Epithelial cell of proximal tubule (primary cell): ENCODE measurements at places on chromosomes 2 and 18. TPM values are rescaled to one million over a fixed set of nuclear protein-coding genes. Genes with fewer than 3 reads are reported as not detected.

GRCh38 chr2:124607679-124608078 is 582.6 kb downstream of the CNTNAP5 start:
- DNase-seq = no peak

GRCh38 chr2:27314709-27315108 is 6.5 kb upstream of the UCN start:
- DNase-seq = no peak

DNA sequence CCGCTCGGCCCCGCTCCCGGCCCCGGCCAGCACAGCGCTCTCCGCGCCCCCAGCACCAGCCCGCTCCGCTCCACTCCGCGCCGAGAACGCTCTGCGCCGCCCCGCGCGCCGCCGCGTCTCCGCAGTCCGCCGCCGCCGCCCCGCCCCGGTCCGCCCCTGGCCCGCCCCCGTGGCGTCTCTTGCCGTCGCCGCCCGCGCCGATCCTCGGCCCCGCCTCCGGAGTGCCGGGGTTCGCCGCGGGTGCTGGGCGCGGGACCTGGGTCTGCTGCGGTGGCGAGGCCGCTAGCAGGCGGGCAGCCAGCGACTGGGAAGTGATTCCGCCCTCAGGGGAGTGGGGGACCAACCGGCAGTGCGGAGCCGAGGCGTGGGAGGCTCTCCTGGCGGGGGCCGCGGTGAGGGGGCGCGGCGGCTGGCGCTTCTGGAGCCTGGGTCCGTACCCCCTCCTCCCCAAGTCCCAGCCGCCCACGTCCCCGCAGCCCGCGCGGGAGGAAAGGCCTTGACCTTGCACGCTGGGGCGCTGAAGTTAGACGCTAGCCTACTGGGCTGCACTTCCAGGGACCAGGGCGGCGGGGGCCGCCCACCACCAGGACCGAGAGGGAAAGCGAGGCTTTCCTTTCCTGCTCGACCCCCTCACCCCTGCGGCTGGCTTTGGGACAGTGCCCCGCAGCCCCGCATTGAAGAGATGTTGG is at the start of gene HS6ST1:
TSS of gene HS6ST1 (minus strand) at position 93 of the 689 bp plus-strand sequence. CDS start 305 bp downstream, outside the sequence.
- DNase-seq = no peak

CIB4 gene
- total RNA-seq = not detected in 2 replicates

POTEE gene
- not detected in 2 replicates for total RNA-seq
